ENCODE measurements at places on chromosomes 3 and 15. TPM values are rescaled to one million over a fixed set of nuclear protein-coding genes. Genes with fewer than 3 reads are reported as not detected.

GRCh38 chr3:52072020-52072419 is 15.6 kb upstream of the DUSP7 start:
- DNase-seq, result no peak

DNA sequence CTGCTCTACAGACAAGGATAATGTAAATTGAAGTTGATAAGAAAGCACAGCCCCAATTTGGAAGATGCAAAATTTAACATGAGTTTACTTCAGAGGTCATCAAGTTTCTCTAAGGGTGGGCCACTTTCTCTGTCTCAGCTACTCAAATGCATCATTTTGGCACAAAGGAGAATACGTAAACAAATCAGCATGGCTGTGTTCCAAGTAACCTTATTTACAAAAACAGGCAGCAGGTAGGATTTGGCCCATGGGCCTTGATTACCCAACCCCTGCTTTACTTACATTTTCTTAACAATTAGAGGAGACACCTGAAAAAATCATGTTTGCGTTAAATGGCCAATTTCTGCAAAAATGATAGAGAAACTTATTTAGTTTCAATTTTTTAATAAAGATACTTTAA is 181.7 kb downstream of the GBE1 start:
- no peak for DNase-seq

DNA sequence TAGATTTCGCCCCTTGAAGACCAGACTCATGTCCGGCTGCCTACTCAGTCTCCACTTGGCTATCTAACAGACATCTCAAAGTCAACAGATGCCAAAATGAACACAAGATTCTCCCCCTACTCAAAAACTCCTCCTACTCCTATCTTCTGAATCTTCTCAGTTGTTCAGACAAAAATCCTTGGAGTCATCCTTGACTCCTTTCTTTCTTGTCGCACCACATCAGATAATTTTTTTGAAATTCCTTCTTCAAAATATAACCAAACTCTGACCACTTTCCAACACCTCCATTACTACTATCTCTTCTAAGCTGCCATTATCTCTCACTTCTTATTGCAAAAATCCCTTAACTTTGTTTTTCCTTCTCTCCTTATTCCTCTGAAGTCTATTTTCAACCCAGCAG is 141.9 kb upstream of the SLC7A14 start:
- no peak for DNase-seq

CPLX3 gene
- total RNA-seq, result not detected

All from RPMI7951 (cell line).